ENCODE measurements at places on chromosomes 6 and 20.

- peak; percentile 51 for DNase-seq
Measured at GRCh38 chr6:87407561-87407900, 241 bp upstream of the CFAP206 start.

GRCh38 chr6:80158478-80158989, 52.1 kb downstream of the BCKDHB start:
- DNase-seq = no peak

DNA sequence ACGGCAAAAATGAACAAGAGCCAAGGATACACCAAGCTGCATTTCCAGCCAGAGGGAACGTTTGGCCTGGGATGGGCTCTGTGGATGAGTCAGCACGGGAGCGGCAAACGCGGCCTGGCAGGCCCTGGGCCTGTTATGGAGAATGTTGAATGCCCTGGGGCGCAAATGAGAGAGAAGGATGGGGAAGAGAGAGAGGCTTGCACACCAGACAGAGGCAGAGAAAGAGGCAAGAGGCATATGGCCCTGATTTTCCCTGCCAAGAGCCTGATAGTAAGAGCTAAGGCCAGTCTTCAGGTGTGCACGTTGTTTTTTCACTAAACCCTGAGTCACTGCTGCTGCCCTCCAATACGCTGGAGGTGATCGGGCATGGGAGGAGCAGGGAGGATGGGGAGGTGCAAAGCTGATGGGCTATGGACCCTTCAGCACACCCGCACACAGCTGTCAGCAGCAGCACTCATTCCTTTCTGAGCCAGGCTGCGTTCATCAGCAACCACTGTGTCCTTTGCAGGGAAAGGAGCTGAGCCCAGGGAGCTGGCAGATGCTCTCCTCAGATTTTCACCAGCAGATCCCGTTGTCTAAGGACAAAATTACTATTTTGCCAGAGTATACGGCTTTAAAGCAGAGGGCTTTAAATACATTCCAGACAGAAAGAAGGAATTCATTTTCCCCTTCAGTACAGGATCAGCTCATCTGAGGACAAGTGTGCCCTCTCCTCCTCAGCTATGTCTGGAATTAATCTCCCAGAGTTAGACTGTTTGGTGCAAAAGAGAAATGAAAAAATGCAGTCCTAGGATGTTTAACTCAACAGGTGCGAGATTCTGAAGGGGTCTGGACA, 61.7 kb upstream of the SLC22A23 start:
- DNase-seq = peak; percentile 98

DNA sequence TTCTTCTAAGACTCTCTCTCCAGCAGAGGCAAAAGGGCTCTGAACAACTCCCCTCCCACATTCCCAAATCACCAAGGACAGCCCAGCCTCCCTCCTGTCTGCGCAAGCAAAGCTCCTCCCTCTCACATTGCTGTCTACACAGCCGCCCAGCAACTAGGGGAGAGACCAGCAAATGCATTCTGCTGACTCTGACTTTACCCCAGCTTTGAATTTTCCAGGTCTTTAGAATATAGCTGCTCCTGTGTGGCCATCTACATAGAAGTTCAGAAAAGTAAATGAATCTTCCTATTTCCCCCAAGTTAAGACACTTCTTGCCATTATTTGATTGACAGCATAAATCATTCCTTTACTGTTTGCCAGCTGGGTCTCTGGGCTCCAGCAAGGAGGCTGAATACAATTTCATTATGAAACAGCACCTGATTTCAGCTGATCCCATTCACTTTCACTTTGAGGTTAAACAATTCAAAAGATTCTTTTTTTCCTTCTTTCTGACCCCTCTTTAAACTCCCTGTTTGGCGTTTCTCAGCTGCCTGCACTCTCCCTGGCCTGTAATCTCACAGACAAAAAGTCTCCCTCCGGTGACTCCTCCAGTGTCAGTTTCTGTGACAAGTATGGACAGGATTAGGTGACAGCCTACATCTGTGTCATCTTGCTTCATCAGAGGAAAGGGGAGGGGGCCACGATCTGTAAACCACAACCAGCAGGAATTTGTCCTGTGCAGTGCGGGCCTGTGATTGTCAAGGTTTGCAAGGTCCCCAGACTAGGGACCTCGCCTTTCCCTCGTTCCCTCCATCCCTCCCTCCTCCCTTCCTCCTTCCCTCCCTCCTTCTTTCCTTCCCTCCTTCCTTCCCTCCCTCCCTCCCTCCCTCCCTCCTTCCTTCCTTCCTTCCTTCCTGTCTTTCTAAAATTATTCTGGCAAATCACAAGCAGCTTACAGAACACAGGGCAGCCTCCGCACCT, 205.6 kb upstream of the RIN2 start:
- DNase-seq = peak; percentile 37

- peak; percentile 17 for DNase-seq
Measured at GRCh38 chr6:18262702-18263417, 1.5 kb downstream of the DEK start.

GRCh38 chr6:4564801-4565271, 211.4 kb upstream of the CDYL start:
- no peak for DNase-seq

- DNase-seq = no peak
Measured at GRCh38 chr6:12163149-12163548, 127.0 kb upstream of the EDN1 start.

DNA sequence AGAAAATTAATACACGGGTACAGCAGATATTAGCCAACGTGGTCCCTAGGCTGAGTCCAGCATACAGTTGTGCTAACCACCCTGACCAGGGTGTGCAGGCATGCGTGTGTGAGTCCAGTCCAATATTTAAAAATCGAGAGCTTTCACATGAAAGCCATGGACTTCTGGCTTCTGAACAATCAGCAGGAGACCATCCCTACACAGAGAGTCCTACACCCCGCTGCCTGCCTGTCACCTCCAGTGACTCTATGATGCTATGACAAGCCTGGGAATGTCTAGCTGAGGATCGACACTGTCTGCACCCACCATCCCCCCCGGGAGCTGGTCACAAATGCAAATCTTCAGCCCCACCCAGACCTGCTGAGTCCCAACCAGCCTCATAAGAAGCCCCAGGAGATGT, 7.9 kb downstream of the ACSS1 start:
- DNase-seq = no peak

DNA sequence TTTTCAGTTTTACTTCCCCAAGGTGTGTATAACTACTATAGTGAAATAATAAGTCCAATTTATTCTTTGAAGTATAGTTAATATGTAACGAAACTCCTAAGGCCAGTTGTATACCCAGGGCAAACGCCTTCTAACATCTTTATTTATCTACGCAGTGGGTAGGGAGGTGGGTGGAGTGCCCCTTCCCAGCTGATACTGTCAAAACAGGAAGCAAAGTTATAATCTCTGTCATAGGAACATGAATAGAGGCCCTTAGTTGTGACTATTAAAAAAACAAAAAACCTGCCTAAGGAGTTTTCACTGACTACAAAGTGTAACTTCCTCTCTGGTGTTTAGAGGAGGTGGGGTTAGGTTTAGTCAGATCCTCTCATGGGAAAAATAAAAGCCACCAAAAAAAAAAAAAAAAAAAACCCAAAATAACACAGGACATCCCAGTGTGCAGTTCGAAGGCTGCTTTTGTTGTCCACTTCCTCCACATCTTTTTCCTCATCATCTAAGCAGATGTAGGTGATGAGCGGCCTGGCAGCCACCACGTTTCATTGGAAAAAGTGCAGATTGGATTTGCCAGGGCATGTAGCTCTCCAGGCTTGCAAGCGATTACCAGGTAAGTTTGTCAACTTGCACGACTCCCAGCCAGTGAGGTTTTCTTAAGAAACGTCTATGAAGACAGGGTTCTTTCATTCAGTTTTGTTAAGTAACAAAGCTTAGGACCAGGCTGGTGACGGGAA, 58.7 kb downstream of the UTRN start:
- no peak for DNase-seq

- DNase-seq = peak; percentile 19
Measured at GRCh38 chr6:34953061-34954025, 64.3 kb downstream of the ANKS1A start.

DNA sequence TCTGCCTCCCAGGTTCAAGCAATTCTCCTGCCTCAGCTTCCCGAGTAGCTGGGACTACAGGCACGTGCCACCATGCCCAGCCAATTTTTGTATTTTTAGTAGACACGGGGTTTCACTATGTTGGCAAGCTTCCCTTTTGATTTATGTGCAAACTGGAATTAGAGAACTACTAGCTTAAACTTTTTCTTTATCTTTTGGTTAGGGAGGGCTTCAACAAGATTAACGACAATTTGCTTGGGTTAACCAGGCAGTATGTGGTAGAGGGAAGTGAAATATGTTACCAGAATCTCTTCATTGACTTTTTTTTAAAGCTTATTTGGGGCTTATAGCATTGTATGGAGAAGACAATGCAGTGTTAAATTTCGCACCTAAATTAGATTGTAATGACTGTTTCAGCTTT, 9.0 kb downstream of the MYO6 start:
- no peak for DNase-seq

DNA sequence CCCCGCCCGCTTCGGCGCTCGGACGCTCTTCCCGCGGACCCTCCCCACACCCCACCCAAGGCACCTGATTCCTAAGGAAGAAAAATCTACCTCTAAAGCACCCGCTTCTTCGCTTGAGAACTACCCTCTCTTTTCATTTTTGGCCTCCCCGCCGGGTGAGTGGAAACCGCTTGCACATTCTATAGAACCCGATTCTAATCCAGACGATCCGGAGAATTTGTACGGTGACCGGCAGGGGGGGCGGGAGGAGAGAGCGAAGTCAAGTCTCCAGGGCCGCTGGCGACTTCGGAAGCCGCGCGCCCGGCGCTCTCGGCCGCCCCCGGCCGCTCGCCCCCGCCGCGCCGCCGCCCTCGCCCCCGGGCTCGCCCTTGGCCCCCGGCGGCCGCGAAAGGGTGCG, at the start of gene RBM24:
TSS of gene RBM24 (plus strand) at position 262 of the 397 bp plus-strand sequence. CDS start 221 bp downstream, outside the sequence.
- peak; percentile 77 for DNase-seq

DNA sequence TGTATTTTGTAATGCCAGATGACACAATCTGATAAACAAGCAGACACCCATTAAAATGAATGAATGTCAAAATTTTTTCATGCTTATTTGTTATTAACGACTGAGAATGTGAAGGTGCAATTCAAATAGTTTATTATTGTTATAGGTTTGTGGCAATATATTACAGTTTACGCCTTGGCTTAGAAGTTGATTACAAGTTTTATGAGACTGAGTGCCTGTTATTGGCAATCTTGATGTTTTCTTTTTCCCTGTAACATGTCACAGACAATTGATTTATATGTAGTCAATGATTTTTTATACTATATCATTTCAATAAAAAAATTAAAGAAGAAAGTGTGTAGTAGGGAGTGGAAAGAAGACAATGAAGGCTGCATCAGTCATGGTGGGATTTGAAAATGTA, 144.1 kb upstream of the EEF1E1 start:
- no peak for DNase-seq

DNA sequence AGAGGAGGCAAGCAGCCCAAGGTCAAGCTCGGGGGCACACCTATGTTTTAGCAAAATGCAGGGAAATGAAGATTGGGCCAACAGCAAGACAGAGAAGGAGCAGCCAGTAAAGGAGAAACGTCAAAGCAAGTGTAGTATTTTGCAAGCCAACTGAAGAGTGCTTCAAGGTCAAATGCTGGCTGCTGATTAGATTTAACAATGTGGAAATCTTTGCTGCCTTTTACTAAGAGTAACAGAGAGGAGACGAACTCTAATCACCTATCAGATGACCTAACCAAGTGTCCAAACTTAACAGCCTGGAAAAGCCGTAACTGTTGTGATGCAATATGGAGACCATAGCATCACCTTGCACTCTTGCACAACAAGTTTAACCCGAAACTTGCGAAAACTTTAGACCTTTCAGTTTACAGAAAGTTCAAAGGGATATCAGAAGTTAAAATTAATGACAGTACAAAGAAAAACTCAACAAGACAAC, 30.4 kb downstream of the AKIRIN2 start:
- no peak for DNase-seq

DNA sequence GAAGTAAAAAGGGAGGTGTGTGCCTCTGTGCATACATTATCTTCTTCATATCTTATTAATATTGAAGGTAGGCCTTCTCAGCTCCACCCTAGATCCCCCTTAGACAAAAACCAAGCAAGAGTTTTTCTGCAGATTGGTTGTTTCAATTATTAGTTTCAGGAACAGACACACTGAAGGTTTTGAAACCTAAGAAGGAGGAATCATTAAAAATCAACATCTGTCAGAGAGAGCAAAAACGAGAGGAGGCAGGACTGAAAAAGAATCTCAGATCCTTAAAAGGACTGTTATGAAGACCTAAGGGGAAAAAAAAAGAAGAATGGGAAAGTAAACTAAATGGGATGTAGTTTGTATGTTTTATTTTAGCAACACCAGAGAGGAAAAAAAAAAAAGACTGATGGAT, 560.8 kb upstream of the JAG1 start:
- no peak for DNase-seq

- no peak for DNase-seq
Measured at GRCh38 chr6:76843054-76843822, 620.1 kb downstream of the HTR1B start.

GRCh38 chr20:63555661-63556381, 1.9 kb downstream of the FNDC11 start:
- no peak for DNase-seq

DNA sequence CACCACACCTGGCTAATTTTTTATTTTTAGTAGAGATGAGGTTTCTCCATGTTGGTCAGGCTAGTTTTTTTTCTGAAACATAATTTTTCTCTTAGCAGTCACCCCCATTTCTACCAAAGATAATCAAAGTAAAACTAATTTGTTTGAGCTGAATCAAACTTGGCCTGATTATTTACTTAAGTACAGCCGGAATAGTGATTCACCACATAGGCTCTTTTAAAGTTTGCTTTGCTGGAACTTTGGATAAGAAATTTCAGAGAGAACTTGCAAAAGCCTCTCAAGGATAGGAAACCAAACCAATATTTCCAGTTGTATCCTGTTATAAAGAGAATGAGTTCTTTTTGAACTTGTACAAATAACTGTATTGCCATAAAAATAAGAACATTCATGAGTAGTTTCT, 105.0 kb upstream of the SYNCRIP start:
- DNase-seq = peak; percentile 3

GRCh38 chr20:57022306-57022705, 244.1 kb downstream of the BMP7 start:
- DNase-seq = no peak

GRCh38 chr6:163863565-163863964, 449.0 kb downstream of the QKI start:
- no peak for DNase-seq

DNA sequence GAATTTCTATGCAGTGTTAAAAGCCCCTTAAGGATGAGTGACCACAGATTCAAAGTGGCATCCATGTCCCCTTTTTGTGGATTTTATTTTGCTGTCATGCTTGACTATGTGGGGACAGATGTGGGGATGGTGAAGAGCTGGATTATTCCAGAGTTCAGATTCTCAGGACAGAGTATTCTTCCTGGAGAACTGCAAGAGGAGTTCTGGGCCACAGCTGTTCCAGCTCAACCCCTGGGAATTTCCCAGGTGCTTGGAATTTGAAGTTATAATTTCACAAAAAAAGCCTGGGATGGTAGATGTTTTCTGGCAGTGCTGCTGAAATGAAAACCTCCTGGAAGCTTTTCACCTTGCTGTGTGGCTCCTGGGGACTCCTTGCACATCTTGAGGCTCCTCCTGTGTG, 671.8 kb upstream of the MARCKS start:
- peak; percentile 34 for DNase-seq
